ENCODE measurements at places on chromosomes 11 and 22.

DNA sequence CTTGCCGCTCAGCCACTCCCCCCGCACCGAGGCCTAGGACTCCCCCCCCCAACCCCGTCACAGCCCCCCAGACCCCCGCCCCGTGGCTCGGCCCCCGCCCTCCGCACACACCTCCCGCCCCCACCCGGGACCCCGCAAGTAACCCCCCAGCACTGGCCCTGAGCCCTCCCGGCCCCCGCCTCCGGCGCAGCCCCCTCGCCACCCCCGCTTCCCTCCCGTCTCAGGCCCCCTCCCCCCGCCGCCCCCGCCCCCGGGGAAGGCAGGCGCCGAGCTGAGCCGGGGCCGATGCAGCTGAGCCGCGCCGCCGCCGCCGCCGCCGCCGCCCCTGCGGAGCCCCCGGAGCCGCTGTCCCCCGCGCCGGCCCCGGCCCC, 1.5 kb downstream of the SHANK3 start:
- H3K4me1 ChIP-seq = no peaks in the 10 kb centered on the region
- H3K27me3 ChIP-seq = no peaks in the 10 kb centered on the region
- peak overlapping the region; percentile 27 for H3K4me3 ChIP-seq
- no peak overlapping the region for H3K27ac ChIP-seq
- DNase-seq = no peak

GRCh38 chr11:117950993-117951961, 22.1 kb upstream of the TMPRSS13 start:
- no peak overlapping the region for H3K4me3 ChIP-seq
- no peaks in the 10 kb centered on the region for H3K36me3 ChIP-seq
- no peaks in the 10 kb centered on the region for H3K4me1 ChIP-seq
- H3K27ac ChIP-seq = no peak overlapping the region

DNA sequence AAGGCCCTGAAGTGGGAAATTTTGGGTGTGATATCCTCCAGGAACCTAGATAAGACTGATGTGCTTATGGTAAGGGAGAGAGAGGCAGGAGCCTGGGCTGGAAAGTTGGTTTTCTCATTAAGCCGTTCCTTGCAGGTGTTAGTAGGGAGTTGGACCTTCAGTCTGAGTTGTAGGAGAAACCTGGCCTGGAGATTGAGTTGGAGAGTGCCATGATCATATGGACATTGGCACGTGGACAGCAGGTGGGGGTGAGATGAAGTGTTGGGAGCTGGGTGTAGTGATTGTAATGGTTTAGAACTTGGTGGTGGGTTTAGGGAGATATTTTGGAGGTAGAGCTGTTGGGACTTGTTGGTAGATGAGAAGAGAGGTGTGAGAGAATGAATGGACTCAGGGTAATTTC, 4.9 kb downstream of the PPP6R2 start:
- H3K4me3 ChIP-seq = no peak overlapping the region
- H3K4me1 ChIP-seq = no peaks in the 10 kb centered on the region

DNA sequence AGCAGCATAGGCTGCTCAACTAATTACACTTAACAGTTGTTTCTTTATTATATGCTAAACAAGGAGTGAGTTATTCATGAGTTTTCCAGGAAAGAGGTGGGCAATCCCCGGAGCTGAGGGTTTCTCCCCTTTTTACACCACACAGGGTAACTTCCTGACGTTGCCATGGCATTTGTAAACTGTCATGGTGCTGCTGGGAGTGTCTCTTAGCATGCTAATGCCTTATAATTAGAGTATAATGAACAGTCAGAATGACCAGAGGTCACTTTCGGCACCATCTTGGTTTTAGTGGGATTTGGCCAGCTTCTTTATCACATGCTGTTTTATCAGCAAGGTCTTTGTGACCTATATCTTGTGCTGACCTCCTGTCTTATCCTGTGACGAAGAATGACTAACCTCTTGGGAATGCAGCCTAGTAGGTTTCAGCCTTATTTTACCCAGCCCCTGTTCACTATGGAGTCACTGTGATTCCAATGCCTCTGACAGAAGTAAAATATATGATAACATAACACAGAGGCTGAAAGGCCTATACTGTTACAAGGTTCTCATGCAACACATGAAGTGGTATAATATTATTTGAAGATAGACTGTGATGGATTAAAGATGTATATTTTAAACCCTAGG, 41.3 kb upstream of the RDX start:
- H3K4me3 ChIP-seq = no peak overlapping the region
- no peaks in the 10 kb centered on the region for H3K36me3 ChIP-seq
- no peaks in the 10 kb centered on the region for H3K4me1 ChIP-seq
- no peak for DNase-seq

GRCh38 chr11:117059611-117060148, 38.5 kb downstream of the SIK3 start:
- DNase-seq = no peak
- H3K27me3 ChIP-seq = no peaks in the 10 kb centered on the region
- H3K4me3 ChIP-seq = no peak overlapping the region
- H3K36me3 ChIP-seq = no peaks in the 10 kb centered on the region
- H3K27ac ChIP-seq = no peak overlapping the region
- peaks cover 24% of the 10 kb centered on the region for H3K4me1 ChIP-seq

- no peaks in the 10 kb centered on the region for H3K36me3 ChIP-seq
- H3K27ac ChIP-seq = peak overlapping the region; percentile 83
- peak; percentile 90 for DNase-seq
- no peaks in the 10 kb centered on the region for H3K27me3 ChIP-seq
- H3K4me1 ChIP-seq = peaks cover 13% of the 10 kb centered on the region
- no peak overlapping the region for H3K4me3 ChIP-seq
Measured at GRCh38 chr11:86483940-86484794, 109.5 kb downstream of the CCDC81 start.

DNA sequence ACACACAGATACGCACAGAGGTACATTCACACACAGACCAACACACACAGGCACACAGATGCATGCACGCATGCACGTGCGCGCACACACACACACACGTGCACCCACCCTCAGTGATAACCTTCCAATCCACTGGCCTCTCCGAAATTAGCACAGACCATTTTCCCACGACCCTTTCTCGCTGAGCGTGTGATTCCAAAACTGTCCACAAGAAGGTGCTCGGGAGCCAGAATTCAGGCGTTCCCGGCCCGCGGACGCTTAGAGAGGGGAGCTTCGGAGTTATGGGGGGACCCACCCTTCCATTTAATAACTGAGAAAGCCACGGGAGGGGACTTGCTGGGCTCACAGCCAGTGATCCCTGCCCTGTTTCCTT, 33.8 kb upstream of the SLC35C1 start:
- DNase-seq = peak; percentile 42
- H3K27ac ChIP-seq = no peak overlapping the region
- peak overlapping the region; percentile 40 for H3K4me3 ChIP-seq
- no peaks in the 10 kb centered on the region for H3K4me1 ChIP-seq
- peaks cover 6% of the 10 kb centered on the region for H3K27me3 ChIP-seq
- H3K36me3 ChIP-seq = no peaks in the 10 kb centered on the region

- H3K36me3 ChIP-seq = no peaks in the 10 kb centered on the region
- H3K27me3 ChIP-seq = no peaks in the 10 kb centered on the region
- peak overlapping the region; percentile 61 for H3K27ac ChIP-seq
- peaks cover 26% of the 10 kb centered on the region for H3K4me1 ChIP-seq
- peak; percentile 80 for DNase-seq
- peak overlapping the region; percentile 28 for H3K4me3 ChIP-seq
Measured at GRCh38 chr11:64331569-64332371, 8.2 kb upstream of the CCDC88B start.

GRCh38 chr11:66860449-66860831, 3.6 kb downstream of the LRFN4 start:
- H3K4me1 ChIP-seq = peaks cover 18% of the 10 kb centered on the region
- H3K27ac ChIP-seq = peak overlapping the region; percentile 17
- no peak for DNase-seq
- no peaks in the 10 kb centered on the region for H3K36me3 ChIP-seq
- no peaks in the 10 kb centered on the region for H3K27me3 ChIP-seq
- H3K4me3 ChIP-seq = no peak overlapping the region

DNA sequence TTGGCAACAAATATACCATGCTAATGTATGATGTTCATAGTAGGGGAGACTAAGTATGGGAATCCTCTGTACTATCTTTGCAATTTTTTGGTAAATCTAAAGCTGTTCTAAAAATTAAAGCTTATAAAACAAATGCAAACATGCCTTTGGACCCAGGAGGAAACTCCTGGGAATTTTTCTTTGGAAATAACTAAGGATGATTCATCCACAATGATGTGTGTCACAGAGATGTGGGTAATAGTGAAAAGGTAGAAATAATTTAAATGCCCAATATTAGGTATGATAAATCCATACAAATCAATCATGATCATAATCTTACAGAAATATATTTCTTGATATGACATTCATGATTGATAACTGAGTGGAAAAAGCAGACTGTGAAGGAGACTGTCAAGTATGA, 135.8 kb downstream of the TRIM44 start:
- no peaks in the 10 kb centered on the region for H3K36me3 ChIP-seq
- H3K4me1 ChIP-seq = peaks cover 18% of the 10 kb centered on the region
- no peak overlapping the region for H3K4me3 ChIP-seq
- H3K27ac ChIP-seq = no peak overlapping the region
- no peaks in the 10 kb centered on the region for H3K27me3 ChIP-seq
- DNase-seq = no peak

- no peak overlapping the region for H3K27ac ChIP-seq
- no peaks in the 10 kb centered on the region for H3K27me3 ChIP-seq
- 0 out of 2 replicates have a peak, but pooled peaks cover 2% of the 10 kb centered on the region for H3K36me3 ChIP-seq
Measured at GRCh38 chr11:18001191-18001590, 11.7 kb downstream of the SERGEF start.

- H3K27ac ChIP-seq = no peak overlapping the region
- 0 out of 2 replicates have a peak, but pooled peaks cover 2% of the 10 kb centered on the region for H3K27me3 ChIP-seq
- DNase-seq = peak; percentile 72
- no peaks in the 10 kb centered on the region for H3K4me1 ChIP-seq
- no peaks in the 10 kb centered on the region for H3K36me3 ChIP-seq
Measured at GRCh38 chr11:3609416-3610265, 32.2 kb downstream of the ART5 start.

Measured in Panc1 (cell line).